SK-N-SH (cell line): ENCODE measurements at places on chromosomes 7 and 10.

- DNase-seq: no peak
These were observed 205.3 kb upstream of the GALNT17 start for GRCh38 chr7:70926666-70927065.

GRCh38 chr7:147980826-147981813 is 609.4 kb upstream of the C7orf33 start:
- no peak for DNase-seq

DNA sequence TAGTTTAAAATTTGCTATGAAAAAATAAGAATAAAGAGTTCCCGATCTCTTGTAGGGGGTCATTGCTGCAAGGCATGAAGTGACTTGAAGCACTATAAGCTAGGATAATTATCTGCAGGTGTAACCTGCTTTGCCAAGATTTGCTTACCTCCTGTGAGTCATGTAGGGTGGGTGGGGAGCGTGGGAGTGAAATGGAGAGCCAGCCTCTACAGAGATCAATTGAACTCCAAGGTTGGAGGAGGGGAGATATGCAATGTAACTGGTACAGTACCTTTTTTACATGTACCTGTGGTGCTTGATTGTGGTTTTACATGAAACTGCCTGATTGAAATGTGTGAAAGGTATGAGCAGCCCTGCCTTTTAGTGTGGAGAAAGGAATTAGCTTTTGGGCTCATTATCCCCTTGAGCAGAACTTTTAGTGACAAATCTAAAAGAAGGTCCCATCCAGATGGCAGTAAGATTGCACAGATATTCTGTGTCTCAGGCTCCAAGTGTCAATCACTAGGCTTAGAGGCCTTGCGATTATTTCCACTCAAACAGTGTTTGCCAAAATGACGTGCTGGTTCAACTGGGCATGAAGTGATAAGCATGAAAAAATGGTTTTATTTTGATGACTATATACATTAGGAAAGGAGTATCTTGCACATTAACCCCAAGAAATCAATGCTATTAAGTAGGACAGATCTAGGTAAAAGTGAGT is 138.6 kb upstream of the GRB10 start:
- DNase-seq: no peak

GRCh38 chr10:123761038-123761428 is 94.9 kb downstream of the GPR26 start:
- no peak for DNase-seq

DNA sequence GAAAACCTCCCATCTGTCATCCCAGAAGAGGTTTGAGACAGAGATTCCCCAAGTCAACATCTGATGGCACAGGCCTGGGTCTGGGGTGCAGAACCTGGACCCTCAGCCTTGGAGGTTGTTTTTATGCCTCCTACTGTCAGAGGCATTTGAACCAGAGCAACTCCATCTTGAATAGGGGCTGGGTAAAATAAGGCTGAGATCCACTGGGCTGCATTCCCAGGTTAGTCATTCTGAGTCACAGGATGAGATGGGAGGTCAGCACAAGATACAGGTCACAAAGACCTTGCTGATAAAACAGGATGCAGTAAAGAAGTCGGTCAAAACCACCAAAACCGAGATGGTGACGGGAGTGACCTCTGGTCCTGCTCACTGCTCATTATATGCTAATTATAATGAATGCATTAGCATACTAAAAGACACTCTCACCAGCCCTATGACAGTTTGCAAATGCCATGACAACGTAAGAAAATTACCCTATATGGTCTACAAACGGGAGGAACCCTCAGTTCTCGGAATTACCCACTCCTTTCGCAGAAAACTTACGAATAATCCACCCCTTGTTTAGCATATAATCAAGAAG is 92.0 kb downstream of the ITGA8 start:
- no peak for DNase-seq

DNA sequence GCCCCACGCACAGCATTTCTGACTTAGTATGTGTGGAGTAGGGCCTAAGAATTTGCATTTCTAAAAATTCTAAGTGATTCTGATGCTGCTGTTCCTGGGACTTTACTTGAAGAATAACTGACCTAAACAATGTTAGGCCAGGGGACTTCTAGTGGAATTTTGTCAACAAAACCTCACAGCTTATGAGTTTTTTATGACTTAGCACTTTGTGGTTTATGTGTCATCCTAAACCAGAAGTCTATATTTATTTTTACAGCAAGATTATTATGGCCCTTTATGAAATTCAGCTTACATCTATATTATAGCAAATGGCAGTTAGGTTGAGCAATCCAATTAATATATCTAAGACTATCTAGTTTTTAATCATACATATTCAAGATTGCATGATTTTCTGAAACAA is 24.6 kb upstream of the BET1 start:
- DNase-seq: no peak

DNA sequence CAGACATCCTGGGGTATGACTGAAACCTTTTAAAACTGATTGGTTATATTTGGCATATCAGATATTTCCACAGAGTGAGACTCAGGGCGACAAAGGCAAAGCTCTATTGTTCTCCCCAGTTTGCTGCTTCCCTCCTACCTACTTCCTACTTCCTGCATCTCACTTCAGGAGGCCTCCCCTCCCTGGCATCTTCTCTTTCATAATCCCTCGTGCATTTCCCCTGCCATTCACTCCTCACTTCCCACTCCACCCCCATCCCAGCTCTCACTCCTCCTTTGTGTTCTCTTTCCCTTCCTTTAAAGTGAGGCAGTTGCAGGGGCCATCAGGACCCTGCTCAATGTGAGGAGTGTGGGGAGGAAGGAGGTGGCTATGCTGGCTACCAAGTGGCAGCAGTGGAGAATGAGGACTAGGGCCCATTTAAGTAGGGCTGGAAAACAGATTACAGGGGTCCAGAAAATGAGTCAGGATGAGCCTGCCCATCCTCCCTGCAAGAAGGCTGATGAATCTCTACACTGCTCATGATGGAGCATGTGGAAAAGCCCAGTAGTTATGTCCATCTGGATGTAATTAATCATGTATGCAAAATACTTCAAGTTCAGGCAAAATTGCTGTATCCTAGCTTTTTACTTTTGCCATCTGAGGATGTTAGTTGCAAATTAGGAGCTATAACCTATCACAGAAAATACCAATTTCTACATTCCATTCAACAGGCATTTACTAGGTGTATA is 311.8 kb upstream of the IMMP2L start:
- DNase-seq: no peak

DNA sequence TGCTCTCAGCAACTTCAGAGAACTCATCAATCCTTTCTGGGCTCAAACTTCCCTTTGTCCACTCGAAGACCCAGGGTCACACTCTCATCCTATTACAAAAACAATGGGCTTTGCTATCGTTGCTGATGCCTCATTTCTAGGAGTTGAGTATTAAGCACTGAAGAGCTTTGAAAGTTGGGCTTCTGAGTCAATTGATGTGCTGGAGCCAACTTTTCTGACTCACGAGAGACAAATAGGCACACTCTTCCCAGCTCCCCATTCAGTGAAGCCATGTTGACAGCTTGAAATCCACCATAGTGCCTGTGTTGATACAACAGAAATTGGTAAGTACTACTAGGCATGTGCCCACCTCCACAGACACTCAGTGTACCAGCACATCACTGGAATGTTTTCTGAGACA is 97.5 kb upstream of the PRSS58 start:
- DNase-seq: no peak

GRCh38 chr7:84230491-84230890 is 35.9 kb upstream of the SEMA3A start:
- DNase-seq: no peak

- no peak for DNase-seq
These were observed 2.0 kb downstream of the VSTM2A start for GRCh38 chr7:54544149-54544526.

DNA sequence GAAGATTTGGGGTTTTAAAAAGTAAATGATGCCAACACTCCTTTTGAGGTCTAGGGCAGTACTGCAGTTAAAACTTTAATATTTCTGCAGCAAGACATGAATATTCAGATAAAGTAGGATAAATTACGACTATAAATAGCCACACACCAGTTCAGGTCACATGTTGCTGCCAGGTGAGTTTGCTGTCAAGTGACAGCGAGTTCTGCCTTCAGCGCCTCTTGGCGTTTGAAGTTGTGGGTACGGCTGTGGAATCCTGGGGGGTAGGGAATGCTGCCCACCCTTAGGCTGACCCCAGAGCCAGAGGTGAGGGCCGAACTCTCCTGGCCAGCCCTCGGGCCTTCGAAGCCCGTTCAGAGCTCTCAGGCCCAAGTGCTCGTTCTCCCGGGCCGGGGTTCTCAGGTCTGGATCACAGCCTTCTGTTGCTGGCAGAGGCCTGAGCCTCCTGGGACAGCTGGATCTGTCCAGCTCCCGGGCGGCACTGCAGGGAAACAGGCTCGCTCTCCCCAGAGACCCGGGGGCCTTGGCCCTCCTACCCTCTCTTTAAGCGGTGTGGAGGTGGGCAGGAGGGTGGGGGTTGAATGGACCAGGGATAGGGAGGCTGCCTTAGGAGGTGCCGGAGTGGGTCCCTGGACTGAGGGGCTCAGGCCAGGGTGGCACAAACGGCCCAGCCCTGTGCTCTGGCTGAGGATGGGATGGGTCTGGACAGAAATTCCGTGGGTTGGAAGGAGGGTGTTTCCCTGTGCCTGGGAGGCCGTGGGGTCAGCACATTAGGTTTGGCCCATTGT is 5.4 kb downstream of the BRI3 start:
- peak; percentile 34 for DNase-seq

DNA sequence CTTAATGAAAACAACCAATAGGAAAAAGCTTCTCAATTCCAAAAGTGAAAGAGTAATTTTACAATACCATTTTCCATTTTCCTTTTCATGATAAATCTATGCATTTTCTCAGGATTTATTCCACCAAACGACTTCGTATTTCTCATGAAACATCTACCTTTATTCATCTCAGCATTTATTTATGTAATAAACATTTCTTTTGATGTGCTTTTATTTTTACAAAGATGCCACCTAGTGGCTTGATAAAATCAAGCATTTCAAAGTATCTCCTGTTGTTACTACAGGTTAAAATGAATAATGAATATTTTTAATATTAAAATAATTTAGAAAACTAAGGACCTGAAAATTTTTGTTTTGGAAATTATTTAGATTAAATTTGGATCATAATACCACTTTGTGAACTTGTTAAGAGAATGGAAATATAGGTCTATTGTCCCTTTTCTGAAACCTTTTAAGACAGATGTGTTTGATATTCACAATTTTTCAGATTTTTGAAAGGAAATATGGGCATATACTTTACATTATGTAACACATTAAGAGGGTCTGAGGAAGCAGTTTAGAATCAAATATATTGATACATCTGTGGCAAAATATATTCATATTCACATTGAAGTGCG is 2.7 kb upstream of the IQUB start:
- no peak for DNase-seq

- DNase-seq: no peak
These were observed 17.0 kb upstream of the IFRD1 start for GRCh38 chr7:112433289-112433688.

DNA sequence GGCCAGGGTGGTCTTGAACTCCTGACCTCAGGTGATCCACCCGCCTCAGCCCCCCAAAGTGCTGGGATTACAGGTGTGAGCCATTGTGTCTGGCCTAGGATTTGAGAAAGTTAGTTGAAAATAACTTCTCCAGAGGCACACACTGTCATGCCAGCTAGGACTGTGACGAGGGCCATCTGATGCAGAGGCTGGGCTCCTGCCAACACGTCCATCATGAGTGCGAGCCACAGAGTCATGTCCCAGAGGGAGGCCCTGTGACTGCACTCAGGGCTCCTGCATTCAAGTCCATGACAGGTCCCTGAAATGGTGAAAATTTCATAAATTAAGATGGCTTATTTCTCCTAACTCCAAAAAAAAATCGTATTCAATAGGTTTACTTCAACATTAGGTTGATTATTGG is 17.1 kb downstream of the C10orf120 start:
- no peak for DNase-seq

DNA sequence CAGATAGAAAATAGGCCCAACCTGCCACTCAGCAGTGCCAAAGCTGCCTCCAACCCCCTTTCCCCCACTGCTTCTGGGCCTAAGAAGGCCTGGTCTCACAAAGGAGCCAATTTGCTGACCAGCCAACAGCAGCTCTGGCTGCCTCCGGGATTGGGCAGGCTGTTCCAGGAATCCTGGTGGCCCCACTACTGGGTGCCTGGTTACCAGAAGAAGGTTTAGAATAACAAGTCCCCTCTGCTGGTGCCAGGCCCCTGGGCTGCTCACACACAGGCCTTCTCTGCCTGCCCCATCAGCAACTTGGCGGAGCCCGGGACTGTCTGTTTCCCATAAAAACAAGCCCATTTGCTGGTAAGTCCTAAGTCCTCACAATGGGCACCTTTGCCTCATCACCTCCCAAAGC is 1.2 kb downstream of the PHKG1 start:
- no peak for DNase-seq

DNA sequence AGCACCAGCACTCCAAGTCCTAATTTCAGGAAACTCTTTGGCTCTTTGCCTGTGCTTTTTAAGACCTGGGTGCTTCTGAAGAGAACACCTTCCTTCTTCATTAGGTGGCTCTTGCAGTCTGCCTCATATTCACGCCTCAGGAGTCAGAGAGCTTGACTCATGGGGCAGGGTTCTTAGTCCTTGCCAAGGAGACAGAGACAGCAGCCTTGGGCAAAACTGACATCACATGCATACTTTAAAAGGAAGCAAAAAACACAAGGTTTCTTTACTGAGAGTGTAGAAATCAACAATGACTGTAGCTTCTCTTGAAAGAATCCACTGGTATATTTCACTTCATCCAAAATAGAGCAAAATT is 780.6 kb downstream of the INHBA start:
- DNase-seq: no peak

GRCh38 chr10:52780391-52781155 is 8.0 kb upstream of the MBL2 start:
- DNase-seq: no peak

DNA sequence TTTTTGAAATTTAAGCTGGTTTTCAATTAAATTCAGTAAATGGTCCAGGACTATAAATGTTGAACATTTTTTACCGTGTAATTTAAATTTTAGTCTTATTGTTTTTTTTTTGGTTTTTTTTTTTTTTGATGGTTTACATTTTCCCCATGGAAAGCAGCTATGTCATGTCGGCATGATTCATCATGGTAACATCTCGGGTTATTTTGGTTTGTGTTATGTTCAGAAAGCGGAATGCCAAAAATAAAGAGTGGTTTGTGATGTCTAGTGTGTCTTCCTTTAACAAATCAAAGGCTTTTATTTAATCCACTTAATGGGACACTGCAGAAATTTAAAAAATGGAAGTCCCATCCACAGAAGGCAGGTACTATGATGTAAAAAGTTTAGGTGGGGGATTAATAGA is 58.5 kb downstream of the TRUB1 start:
- DNase-seq: no peak

- DNase-seq: no peak
These were observed 12.4 kb downstream of the SRGN start for GRCh38 chr10:69100136-69100872.

- DNase-seq: no peak
These were observed 26.1 kb downstream of the RBM33 start for GRCh38 chr7:155670521-155670920.

- no peak for DNase-seq
These were observed 124.8 kb downstream of the TCERG1L start for GRCh38 chr10:131186547-131187253.

GRCh38 chr10:36728626-36729025 is 396.8 kb upstream of the ANKRD30A start:
- DNase-seq: no peak

GRCh38 chr7:41592794-41593193 is 110.1 kb downstream of the INHBA start:
- DNase-seq: no peak

- DNase-seq: no peak
These were observed 227.3 kb downstream of the GFRA1 start for GRCh38 chr10:116045366-116046356.
